ENCODE measurements at places on chromosomes 6 and 20.
A peak's percentile ranks its signal among the peaks of the same experiment; 100 is the strongest.

- peak; percentile 60 for DNase-seq
These were observed 2.4 kb downstream of the MARCKS start for GRCh38 chr6:113859349-113860180.

- DNase-seq = peak; percentile 79
These were observed at the start of gene CAP2 for GRCh38 chr6:17392978-17393891. Gene CAP2, plus strand, starts transcription at chr6:17393595. Its CDS starts 27,961 bp downstream, at chr6:17421556.

- DNase-seq = peak; percentile 43
These were observed 17.2 kb upstream of the PREX1 start for GRCh38 chr20:48844996-48845395.

DNA sequence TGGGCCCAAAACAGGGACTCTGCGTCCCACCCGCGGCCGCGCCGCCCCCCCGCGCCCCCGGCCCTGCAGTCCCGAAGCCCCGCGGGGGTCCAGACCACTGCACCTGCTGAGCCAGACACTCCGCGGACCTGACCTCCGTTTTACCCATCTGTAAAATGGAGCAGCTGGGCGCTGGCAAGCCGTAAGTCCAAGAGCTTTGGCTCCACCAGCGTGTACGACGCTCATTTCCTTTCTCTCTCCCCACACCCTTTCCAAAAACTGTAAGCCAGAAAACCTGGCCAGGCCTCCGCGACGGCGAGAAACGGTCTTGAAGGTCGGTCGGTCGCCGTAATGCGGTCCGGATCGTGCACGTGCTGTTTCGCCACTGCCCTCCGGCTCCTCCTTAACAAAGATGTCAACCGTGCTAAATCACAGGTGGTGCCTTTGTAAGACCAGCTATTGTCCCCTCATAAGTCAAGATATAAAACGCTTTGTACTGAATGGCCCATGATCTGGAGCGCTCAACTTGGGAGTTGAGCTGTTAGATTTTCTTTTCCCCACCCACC lies 7.8 kb upstream of the NR2E1 start:
- no peak for DNase-seq

GRCh38 chr6:140281767-140282166 lies 907.3 kb upstream of the CITED2 start:
- no peak for DNase-seq

DNA sequence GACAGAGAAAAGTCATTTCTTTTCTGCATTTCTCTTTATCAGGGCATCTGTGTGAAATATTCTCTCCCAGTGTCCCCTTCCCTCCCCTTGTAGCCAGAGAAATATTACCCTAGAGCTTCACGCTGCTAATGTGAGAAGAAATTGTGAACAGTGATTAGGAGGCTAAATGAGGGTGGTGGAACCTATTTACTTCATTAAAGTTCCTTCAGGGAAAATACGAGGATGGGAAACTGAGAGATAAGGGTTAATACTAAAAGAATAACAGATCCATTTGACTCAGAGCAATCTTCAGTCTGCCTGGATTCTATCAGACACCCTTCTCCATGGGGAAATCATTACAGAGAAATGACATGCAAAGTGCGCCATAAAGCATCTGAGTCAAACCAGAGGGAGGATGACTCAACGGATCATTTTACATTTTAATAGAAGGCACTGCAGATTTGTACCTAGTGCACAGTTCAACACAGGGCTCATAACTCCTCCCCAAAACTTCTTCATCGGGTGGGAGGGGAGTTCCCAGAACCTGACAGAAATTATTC lies 131.3 kb downstream of the GJA10 start:
- peak; percentile 94 for DNase-seq

- DNase-seq = no peak
These were observed 179.9 kb downstream of the LRFN2 start for GRCh38 chr6:40407239-40407638.

- no peak for DNase-seq
These were observed 408 bp downstream of the PTCHD4 start for GRCh38 chr6:48110436-48111142.

DNA sequence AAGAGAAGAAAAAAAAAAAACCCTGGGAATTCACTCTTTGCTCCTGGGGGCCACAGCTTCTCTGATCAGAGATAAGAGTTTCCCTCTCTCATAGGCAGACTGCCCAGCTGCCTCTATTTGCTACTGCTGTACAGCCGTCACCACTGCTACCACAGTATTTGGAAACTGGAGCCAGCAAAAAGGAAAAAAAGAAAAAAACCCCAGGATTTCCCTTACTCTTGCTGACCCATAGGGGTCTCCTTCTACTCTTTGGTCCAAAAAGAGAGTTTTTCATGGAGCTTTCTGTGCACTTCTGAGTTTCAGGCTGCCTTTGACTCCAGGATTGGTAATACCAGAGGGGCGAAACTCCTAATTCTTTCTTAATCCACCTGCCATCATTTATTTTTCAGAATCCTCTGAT lies 89.7 kb downstream of the MDGA1 start:
- DNase-seq = peak; percentile 40

DNA sequence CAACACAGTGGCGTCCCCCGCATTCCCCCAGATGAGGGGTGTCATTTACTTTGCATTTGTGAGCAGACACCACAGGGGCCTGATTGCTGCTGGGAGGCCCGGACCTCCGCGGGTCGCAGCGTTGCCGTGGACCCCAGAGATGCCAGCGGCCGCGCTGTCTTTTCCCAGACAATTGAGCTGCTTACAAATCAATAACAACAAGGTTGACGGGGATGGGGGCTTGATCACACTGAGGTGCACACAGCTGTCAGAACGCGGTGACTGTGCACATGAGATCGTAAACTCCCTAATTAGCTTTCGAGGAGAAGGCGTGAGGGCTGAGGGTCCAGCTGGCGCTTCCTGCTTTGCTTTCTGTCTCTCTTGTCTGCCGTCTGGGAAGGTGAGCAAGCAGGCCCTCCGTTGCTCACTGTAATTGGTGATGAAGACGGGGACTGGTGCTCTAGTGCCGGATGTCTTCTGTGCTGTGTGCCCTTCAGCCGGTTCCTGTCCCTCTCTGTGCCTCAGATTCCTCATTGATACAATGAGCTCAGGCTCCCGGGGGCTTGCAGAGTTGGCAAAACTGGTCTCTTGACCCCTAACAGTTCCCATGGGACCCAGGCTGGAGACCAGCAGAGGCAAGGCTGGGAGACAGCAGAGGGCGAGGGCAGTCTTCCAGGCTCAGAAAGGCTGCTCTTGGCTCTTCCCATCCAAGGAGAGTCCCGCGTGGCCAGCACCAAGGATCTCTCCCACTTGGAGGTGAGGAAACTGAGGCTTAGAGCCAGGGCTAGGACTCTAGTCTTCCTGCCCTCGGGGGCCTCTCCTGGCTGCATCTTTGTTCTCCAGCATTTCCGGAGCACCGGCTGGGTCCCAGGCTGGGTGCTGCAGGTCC lies 126.0 kb upstream of the PMEPA1 start:
- DNase-seq = no peak

DNA sequence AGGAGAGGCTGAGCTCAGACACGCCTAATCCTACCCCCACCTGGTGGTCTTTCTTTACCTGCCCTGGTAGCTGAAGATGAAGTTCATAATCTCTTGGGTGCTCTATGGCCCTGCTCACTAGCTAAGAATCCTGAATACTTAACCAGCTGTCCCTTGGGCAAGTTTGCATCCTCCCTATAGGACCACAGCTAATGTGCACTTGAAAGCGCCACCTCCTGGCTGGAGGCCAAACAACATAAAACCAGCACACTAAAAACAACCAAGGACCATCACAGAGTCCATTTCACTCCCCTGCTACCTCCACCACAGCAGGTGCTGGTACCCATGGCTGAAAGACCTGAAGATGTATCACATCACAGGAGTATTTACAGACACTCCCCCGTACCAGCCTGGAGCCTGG lies 155.5 kb upstream of the SLC24A3 start:
- no peak for DNase-seq

- peak; percentile 44 for DNase-seq
These were observed 101.0 kb upstream of the HDGFL1 start for GRCh38 chr6:22468256-22468965.

DNA sequence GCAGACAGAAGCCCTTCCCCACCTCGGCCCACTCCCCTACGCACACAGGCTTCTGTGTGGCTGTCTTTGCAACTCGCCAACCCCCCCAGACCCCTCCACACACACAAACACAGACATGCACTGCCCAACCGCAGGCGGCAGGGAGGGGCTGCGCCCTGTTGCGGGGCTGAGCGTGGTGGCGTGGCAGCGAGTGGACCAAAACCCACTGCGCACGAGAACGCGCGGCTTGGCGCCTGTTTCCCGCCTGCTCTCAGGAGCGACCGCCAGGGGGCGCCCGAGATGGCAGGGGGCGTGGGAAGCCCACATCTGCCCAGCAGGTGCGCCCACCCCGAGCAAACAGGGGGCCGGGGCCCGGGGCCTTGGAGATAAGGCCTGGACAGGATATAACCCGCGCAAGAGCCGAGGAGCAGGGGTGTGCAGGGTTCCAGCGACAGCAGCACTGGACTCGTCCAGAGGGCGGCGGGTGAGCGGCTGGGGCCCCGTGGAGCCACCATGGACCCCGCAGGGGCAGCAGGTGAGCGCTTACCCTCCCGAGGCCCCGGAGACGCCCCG lies at the start of gene RBPJL:
Gene RBPJL (plus strand): TSS at position 410 of the 552 bp plus-strand sequence. CDS start 83 bp downstream, at position 493.
- no peak for DNase-seq

DNA sequence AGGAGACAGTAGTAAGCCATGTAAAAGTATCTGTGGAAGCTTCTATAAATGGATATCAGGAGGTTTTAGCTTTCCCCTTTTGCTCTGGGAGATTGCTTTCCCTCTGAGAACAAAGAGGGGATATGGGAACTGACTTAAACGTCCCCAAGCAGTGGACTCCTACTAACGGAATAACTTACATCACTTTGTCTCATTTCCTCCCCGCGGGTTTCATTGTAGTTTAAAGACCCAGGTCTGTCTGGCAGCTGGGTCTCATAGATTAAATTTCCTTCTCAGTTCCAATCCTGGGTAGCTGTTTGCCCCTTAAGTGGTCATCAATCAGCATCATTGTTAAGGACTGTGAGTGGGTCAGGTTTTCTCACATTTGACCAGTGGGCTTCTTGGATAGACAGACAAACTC lies 68.7 kb downstream of the PLAGL1 start:
- no peak for DNase-seq

GRCh38 chr6:168514216-168514615 lies 73.2 kb downstream of the SMOC2 start:
- DNase-seq = peak; percentile 6

- no peak for DNase-seq
These were observed 34.6 kb upstream of the PXDC1 start for GRCh38 chr6:3786141-3786540.

DNA sequence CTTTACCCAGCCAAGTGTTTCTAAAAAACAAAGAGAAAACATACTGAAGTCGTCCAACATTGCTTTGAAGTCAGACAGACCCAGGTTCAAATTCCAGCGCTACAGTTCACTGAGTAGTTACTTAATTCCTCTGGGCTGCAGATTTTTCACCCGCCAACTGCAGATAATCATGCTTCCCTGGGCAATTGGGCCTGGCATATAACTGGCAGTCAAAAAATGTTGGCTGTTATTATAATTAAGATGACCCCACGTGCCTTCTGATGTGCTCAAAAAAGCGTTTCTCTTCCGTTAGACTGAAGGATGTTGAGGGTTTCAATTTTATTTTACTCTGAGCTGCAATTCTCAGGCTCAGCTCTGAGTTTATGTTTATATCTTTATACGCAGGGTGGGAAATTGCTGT lies 156.1 kb upstream of the CITED2 start:
- no peak for DNase-seq

DNA sequence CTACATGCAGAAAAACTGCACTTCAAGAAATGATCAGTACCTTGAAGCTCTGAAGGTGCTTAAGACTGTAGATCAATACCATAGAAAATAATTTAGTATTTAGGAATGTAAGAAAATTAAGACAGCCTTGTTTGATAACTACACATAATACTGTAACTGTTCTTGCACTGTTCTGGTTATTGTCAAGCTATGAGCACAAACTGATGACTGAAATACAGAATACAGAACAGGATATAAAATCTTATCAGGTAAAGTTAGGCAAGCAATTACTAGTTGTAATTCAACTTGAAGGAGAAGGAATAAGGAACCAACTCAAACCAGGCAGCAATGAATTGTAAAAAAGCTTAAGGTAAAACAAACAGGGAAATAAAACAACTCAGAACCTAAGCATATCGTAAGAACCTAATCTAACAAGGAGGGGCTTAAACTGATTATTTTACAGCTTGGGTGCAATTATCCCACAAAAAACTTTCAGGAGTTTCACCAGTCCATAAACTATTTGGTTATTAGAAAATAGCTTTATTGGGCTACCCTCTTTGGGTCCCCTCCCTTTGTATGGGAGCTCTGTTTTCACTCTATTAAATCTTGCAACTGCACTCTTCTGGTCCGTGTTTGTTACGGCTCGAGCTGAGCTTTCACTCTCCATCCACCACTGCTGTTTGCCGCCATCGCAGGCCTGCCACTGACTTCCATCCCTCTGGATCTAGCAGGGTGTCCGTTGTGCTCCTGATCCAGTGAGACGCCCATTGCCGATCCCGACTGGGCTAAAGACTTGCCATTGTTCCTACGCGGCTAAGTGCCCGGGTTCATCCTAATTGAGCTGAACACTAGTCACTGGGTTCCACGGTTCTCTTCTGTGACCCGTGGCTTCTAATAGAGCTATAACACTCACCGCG lies 97.7 kb downstream of the ATG5 start:
- DNase-seq = no peak

DNA sequence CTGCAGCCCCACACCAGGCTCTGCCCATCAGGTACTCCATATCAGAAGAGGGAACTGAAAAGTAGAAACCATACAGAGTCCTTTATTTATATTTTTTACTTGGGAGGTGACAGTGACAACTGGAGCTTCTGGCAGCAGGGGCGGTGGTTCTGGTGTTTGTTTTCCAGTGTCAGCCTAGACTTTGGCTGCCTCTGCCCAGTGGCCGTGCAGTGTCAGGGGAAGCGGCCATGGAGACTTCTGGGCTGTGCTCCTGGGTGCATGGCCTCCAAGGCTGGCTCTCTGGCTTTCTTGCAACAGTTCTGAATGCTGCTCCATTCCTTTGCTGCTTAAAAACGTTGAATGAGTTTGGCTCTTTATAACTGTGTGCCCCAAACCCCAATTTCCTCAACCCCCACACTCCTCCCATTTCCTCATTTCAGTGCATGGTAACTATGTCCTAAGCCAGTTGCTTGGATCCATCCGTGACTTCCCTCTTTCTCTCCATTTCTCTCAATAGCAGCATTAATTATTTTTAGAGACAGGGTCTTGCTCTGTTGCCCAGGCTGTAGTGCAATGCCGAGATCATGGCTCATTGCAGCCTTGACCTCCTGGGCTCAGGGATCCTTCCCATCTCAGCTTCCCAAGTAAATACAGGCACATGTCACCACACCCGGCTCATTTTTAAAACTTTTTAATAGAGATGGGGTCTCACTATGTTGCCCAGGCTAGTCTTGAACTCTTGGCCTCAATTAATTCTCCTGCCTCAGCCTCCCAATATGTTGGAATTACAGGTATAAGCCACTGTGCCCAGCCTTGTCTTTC lies 141.1 kb upstream of the SGK1 start:
- no peak for DNase-seq

GRCh38 chr6:36235862-36236261 lies 34.0 kb upstream of the PNPLA1 start:
- DNase-seq = no peak

Data from fibroblast of skin of back (primary cell).